ENCODE measurements at places on chromosomes 2 and 18.
A peak's percentile ranks its signal among the peaks of the same experiment; 100 is the strongest.

DNA sequence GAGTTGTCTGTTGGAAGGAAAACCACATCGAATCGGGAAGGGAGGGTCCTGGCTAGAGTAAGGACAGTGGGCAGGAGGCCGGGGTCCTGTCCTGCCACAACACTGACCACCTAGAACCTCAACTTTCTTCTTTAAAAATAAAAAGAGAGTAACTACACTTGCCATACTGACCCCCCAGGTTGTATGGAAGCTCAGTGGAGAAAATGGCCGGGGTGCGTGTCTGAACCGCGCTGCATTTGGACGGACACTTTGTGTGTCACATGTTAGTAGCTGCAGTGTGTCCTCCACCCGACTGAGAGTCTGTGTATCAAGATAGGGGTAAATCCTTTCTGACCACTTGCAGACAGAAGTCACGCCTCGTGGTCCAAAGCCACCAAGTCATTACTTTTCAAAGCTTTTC lies 87.0 kb downstream of the GBX2 start:
- DNase-seq: no peak

- peak; percentile 65 for DNase-seq
These were observed 92.9 kb downstream of the MREG start for GRCh38 chr2:215920244-215921100.

GRCh38 chr18:9697121-9697520 lies 11.0 kb upstream of the RAB31 start:
- no peak for DNase-seq

DNA sequence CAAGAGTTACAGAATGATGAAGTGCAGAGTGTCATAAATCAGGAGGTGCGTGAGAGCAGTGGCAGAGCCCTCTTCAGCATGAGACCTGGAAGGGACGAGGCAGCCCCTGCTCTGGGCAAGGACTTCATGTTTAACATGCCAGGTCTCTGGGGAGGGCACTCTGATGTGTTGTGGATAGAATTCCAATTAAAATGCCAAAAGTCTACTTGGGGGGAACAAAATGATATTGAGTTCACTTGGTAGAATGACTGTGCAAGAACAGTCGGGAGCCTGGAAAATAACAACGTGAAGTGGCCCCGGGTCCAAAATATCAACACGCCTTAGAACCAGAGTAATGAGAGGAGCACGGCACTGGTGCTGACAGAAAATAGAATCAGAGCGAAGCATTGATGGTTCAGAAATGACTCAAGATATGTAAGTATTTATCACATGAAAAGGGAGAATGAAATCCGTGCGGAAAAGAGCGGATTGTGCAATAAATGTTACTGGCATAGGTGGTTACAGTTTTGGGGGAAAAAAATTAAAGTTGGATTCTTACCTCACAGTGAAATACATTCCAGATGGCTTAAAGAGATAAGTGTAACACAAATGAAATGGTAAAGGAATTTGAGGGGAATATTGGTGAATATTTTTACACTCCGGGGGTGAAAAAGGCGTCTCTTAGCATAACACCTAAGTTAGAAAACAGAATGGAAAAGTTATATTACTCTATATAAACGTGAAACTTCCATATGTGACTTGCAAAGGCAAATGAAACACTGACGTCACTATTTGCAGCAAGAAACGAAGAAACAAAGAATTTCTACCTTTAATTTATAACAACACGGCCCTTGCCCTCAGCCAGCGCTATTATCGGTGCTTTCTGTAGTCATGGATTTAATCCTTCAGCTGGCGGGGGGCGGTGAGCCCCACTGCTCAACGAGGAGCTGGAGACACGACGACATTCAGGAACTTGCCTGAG lies 159.4 kb upstream of the TWIST2 start:
- DNase-seq: no peak

DNA sequence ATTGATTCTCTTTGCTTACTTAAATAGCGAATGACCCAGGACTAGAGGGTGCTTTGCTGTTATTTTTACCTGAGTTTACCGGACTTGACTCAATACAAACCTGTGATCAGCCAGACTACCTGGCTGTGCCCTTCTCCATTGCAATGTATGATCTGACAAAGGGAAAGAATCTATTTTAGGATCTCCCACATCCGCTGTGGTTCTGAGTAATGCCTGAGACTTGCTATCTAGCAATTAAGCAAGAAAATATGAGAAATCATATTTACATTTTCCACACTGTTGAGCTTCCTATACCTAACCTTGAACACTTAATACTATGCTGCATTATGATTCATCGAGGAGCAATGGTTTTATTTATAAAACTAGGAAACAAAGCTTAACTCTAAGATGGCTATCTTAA lies 215.2 kb downstream of the RAD51AP2 start:
- DNase-seq: no peak

- no peak for DNase-seq
These were observed 42.4 kb upstream of the MTIF2 start for GRCh38 chr2:55311444-55311870.

GRCh38 chr18:56066524-56067213 lies 478.7 kb upstream of the TCF4 start:
- DNase-seq: no peak

DNA sequence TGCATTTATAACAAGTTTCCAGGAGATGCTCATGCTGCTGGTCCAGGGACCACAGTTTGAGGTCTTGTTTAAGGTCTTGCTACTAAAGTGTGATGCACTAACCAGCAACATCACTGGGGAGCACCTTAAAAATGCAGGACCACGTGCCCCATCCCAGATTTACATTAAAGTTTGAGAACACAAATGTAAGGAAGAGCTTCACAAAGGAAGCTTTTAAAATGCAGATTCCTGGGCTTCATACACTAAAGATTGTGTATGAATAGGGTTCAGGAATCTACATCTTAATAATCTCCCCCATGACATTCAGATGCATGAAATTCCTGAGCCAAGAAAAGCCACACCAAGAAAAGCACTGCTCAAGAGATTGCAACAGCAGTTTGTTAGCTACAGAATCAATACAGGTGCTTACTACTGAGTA lies 235.3 kb upstream of the TANK start:
- no peak for DNase-seq

- no peak for DNase-seq
These were observed 84.9 kb downstream of the SLC8A1 start for GRCh38 chr2:40367032-40367431.

GRCh38 chr2:195659982-195660890 lies 3.2 kb downstream of the SLC39A10 start:
- DNase-seq: peak; percentile 72

All from thyroid gland (tissue), 4 donors.